ENCODE measurements at places on chromosomes 3 and 15.

DNA sequence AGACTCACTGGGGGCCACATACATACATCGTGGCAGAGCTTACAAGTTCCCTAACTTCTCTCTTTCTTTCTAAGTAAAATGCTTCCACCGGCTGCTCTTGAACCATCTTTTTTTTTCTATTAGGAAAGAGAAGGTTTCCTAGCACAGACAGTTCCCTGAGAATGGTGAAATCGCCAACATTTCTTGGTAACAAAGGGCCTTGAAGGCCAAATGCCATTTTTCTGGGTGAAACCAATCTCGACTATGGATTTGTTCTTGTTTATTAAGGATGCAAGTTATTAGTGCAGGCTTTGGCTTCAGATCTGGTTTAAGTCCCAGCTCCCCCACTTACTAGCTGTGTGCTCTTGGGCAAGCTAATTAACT, 3.0 kb downstream of the LMCD1 start:
- DNase-seq: no peak

DNA sequence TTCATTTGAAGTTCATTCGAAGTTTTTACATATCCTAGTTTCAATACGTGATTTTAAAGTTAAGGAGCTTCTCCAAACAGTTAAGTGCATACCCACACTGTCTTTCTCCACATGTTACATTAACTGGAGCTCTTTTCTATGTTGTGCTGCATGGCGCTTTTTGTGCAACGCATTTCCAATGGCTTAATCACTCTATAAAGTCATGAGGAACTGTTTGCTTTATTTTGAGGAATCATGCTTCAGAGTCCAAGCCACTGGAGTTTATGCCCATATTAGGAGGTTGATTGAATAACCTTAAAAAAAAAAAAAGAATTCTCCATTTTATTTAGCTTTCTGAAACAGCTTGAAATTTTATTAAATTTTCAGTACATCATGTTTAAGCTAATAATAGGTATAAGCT, 109.4 kb upstream of the MBNL1 start:
- no peak for DNase-seq

GRCh38 chr3:143674100-143674968, 173.9 kb downstream of the SLC9A9 start:
- peak; percentile 54 for DNase-seq

DNA sequence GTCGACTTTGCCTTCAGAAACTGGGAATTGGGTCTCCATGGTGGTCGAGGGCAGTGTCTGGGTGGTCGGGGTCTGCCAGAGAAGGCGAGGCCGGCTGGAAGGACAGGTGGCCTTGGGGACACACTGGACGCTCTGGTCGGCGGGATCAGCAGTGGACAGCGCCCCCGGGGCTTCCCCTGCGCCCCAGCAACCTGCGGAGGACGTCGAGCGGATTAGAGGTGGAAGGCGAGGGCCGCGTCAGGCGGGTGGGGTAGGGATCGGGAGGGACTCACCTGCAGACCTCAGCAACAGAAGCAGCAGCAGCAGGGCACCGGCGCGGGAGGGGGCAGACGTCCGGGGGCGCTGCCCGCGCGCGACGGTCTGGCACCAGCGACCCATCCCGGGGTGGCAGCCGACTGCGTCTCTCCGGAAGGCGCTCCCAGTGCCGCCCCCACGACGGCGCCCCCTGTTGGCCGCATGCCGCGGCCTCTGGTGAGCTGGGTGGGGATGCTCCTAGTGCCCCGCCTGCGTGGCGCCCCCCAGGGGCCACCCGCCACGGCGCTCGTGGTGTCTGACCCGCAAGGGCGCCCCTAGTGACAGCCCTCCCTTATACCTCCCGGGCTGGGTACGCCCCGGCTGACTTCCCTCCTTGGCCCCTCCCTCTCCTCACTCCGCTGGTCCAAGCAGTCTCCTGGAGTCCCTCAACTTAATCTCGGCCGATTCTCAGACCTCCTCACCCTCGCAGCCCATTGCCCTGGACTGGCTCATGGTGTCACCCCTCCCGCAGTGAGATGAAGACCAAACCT, at the start of gene PRSS50:
Gene PRSS50 (minus strand): TSS at position 423 of the 785 bp plus-strand sequence. CDS start 45 bp downstream, at position 378.
- DNase-seq: no peak

DNA sequence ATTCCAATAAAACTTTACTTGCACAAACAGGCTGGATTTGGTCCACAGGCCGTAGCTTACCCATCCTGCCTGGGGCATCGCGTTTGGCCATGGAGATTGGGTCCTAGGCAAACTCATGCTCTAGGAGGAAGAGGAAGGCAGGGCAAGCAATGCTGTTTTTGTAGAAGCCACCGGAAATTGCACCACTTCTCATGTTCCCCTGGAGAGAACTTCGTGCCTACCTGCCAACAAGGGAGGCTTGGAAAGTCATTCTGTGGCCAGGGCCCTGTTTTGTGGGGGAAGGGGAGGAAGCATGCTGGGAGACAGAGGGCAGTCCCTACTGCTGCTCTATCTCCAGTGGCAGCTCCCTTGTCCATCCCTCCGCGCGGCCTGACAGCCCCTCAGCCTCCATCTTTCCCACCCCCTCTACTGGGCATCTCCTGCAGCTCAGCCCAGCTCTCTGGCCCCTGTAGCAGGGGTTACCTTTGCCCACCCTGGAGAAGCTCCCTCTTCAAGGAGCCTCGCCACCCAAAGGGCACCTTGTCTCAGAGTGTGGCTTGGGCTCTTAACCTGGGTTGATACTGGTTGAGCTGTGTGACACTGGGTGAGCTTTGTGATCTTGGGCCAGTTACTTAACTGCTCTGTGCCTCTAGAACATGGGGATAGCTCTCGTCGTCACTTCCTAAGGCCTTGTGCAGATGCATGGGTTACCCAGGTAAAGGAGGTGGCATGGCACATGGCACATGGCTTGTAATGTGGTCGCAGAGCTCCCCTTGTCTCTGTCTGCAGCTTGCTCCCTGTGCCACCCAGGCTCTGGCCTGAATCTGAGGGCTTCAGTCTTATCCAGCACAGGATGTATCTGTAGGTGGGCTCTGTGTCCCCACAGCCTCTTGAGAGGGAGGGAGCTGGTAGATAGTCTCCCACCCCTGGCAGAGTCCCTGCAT, 6.1 kb downstream of the ABTB1 start:
- DNase-seq: no peak
